ENCODE measurements at places on chromosomes 12 and 14. TPM values are rescaled to one million over a fixed set of nuclear protein-coding genes. Genes with fewer than 3 reads are reported as not detected.

- peaks cover 7% of the 10 kb centered on the region for H3K27me3 ChIP-seq
- H3K27ac ChIP-seq, result no peak overlapping the region
- H3K4me3 ChIP-seq, result no peak overlapping the region
- no peak for DNase-seq
- no peaks in the 10 kb centered on the region for H3K36me3 ChIP-seq
Observed at GRCh38 chr12:107826276-107826675, 51.8 kb downstream of the ASCL4 start.

PPFIBP1 gene
- 102 TPM for total RNA-seq

GRCh38 chr12:19021646-19022045 is 107.9 kb upstream of the PLEKHA5 start:
- no peak for DNase-seq
- no peaks in the 10 kb centered on the region for H3K4me1 ChIP-seq
- H3K27me3 ChIP-seq, result no peaks in the 10 kb centered on the region
- no peak overlapping the region for H3K27ac ChIP-seq

WNT1 gene
- total RNA-seq, result not detected

KRT72 gene
- total RNA-seq, result 0.17 TPM
